ENCODE measurements at places on chromosomes 12 and 14.

DNA sequence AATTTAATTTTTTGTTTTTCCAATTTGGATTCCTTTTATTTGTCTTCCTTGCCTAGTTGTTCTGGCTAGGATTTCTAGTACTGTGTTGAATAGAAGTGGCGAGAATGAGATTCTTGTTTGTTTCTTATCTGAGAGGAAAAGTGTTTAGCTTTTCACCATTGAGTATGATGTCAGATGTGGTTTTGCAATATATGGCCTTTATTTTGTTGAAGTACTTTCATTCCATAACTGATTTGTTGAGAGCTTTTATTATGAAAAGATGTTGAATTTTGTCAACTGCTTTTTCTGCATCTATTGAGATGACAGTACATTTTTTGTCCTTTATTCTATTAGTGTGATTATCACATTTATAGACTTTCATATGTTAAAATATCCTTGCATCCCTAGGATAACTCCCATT lies 462.0 kb downstream of the CCDC91 start:
- no peak for DNase-seq

- DNase-seq: peak; percentile 69
Observed at GRCh38 chr12:13347241-13348043, 150.9 kb downstream of the EMP1 start.

GRCh38 chr14:98966016-98966415 lies 306.0 kb downstream of the BCL11B start:
- DNase-seq: no peak

DNA sequence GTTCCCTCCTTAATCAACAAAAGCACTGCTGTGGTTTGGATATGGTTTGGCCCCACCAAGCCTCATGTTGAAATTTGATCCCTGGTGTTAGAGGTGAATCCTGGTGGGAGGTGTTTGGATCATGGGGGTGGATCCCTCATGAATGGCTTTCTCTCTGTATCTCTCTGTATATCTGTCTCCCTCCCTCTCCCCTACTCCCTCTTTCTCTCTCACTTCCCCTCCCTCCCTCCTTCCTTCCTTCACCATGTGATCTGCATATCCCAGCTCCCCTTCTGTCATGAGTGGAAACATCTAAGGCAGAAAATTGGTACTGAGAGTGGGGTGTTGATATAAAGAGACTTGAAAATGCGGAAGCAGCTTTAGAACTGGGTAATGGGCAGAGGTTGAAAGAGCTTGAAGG lies 5.2 kb downstream of the GSKIP start:
- no peak for DNase-seq

Data from A549 (cell line).